ENCODE measurements at places on chromosomes 2 and 18. TPM values are rescaled to one million over a fixed set of nuclear protein-coding genes. Genes with fewer than 3 reads are reported as not detected.

- H3K4me1 ChIP-seq: peaks cover 11% of the 10 kb centered on the region
- H3K4me3 ChIP-seq: no peak overlapping the region
- no peak for DNase-seq
- H3K36me3 ChIP-seq: no peaks in the 10 kb centered on the region
- 0 out of 2 replicates have a peak, but pooled peaks cover 2% of the 10 kb centered on the region for H3K27me3 ChIP-seq
- H3K27ac ChIP-seq: no peak overlapping the region
Observed at GRCh38 chr2:25355270-25355669, 13.5 kb upstream of the DNMT3A start.

DNA sequence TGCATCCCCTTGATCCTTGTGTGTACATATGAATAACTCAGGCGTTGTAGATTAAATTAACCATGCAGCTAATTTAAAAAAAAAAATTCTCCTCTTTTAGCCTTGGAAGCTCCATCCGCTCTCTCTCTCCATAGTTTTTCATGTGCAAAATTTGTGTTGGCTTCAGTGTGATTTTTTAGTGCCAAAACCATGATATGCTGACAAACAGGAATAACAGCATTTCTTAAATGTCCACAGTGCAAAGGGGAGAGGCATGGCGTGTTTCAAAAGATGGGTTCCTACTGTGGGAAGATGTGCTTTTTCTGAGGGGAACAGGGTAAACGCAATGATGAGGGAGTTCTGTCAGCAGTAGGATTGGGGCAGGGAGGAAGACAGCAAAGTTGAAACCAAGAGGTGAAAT lies 247.0 kb downstream of the ICOS start:
- no peaks in the 10 kb centered on the region for H3K36me3 ChIP-seq
- H3K27ac ChIP-seq: no peak overlapping the region
- H3K27me3 ChIP-seq: no peaks in the 10 kb centered on the region

- H3K27me3 ChIP-seq: no peaks in the 10 kb centered on the region
- H3K36me3 ChIP-seq: no peaks in the 10 kb centered on the region
- no peak overlapping the region for H3K27ac ChIP-seq
- H3K4me1 ChIP-seq: no peaks in the 10 kb centered on the region
Observed at GRCh38 chr2:151198645-151199044, 63.0 kb downstream of the RBM43 start.

Gene IMPACT
- total RNA-seq: 0.72 TPM

Gene OSR1
- total RNA-seq: not detected

Measured in GM12878 (cell line).